Panc1 (cell line): ENCODE measurements at places on chromosomes 11 and 22. TPM values are rescaled to one million over a fixed set of nuclear protein-coding genes. Genes with fewer than 3 reads are reported as not detected.

- DNase-seq: no peak
These were observed 109.4 kb downstream of the KIF18A start for GRCh38 chr11:27998552-27998951.

GRCh38 chr11:19647816-19648215, 64.8 kb upstream of the NAV2 start:
- no peak for DNase-seq

- DNase-seq: no peak
These were observed 14.0 kb downstream of the RIC8A start for GRCh38 chr11:221539-221938.

GRCh38 chr11:131666617-131667016, 296.2 kb downstream of the NTM start:
- DNase-seq: no peak

GRCh38 chr11:113199866-113200265, 114.5 kb upstream of the TTC12 start:
- DNase-seq: no peak

- DNase-seq: no peak
These were observed 4.7 kb downstream of the YPEL4 start for GRCh38 chr11:57644748-57645688.

DNA sequence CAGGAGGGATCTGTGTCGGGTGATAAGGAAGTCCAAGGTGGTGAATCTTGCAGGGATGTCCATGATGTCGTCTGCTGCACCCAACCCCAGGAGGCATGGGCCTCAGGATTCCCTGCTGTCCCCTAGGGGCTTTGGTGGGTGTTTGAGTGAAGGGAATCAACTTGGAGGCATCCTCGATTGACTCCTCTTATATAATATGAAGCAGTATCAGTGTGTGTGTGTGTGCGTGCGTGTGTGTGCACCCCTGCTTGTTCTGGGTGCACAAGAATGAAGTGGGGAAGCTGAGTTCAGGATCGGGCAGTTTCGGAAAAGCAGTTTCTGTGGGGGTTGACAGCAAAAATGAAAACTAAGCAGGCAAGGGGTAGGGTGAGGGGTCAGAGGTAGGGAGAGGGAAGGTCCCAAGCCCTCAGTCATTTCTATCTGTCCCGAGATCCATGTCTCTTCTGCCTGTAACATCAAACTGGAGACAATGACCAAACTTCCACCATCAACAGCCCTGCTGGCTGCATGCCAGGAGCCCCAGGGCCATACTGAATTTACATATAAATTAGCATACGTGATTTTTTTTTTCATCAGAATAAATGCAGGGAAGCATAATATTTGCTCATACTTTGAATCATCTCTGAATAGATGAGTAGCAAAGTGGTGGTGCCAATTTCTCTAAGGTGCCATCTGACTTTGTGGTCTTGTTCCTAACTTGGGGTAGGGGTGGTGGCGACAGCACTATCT, 2.0 kb downstream of the NTM start:
- no peak for DNase-seq

Gene GRAP2
- total RNA-seq: 0.54 TPM

Gene FXYD2
- total RNA-seq: 0.39 TPM

Gene MMP7
- total RNA-seq: 2.7 TPM

Gene OR9Q2
- total RNA-seq: not detected

Gene PIM3
- 58.2 TPM for total RNA-seq
